Nephron progenitor cell (in vitro differentiated cells): ENCODE measurements at places on chromosomes 6 and 20.

DNA sequence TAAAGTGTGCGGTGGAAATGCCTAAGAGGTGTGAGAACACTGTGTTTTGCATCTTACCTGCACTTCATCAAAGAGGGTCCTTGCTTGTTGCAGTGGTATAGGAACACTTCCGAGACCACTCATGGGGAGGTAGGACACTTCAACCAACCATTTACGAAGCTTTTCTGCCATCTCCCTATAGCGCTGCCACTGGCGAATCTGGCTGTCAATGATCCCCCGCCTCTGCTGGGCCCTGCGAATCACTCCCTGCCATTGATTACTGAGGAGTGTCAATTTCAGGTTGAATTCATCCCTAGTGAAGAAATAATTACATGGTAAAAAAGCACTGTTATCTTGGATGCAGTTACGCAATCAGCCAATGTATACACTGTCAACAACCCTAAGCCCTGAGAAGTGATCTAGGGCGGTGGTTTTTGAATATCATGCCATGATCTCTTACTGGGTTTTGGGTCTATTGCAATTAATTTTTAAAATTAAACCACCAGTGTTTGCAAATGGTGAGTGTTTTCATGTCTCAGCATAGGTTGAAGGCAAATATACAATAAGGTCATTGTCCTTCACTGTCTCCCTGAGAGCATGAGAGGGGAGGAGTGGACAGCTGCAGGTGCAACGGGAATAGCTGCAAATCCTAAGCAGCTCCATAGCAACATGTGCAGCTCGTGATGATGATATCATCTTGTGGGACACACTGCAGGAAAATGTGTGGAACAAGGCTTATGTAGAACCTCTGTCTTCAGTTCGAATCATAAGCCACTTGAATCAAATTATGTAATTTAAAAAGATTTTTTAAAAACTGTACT is 400.6 kb downstream of the ESR1 start:
- H3K27ac ChIP-seq: no peak overlapping the region
- peaks cover 24% of the 10 kb centered on the region for H3K36me3 ChIP-seq
- H3K27me3 ChIP-seq: peaks cover 4% of the 10 kb centered on the region
- H3K4me3 ChIP-seq: no peak overlapping the region

- peak; percentile 61 for DNase-seq
- H3K4me1 ChIP-seq: peaks cover 43% of the 10 kb centered on the region
- no peak overlapping the region for H3K4me3 ChIP-seq
These were observed 82.9 kb upstream of the FOXP4 start for GRCh38 chr6:41463062-41463930.

DNA sequence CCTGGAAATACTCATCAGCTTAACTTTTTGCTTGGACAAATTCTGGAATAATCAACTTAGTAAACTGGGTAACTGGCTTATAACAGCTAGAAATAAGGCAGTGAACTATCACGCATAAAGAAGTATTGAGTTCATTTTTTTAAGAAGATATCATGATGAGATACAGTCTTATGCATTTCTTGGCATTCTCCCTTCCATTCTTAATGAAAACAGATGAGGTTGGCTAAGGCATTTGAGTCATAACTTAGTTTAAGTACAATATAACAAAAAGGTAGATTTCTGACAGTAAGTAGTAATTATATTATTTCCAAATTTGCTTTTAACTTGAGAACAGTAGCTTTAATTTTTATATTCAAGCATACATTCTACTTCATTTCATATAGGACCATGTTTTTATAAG is 56.1 kb downstream of the SAMD5 start:
- H3K4me1 ChIP-seq: peaks cover 32% of the 10 kb centered on the region
- no peaks in the 10 kb centered on the region for H3K27me3 ChIP-seq

GRCh38 chr20:2227861-2228260 is 67.9 kb upstream of the TGM3 start:
- no peak overlapping the region for H3K27ac ChIP-seq
- H3K36me3 ChIP-seq: no peaks in the 10 kb centered on the region
- no peak for DNase-seq
- H3K4me1 ChIP-seq: peaks cover 6% of the 10 kb centered on the region
- H3K27me3 ChIP-seq: peaks cover 14% of the 10 kb centered on the region

GRCh38 chr6:7215131-7215530 is 97.9 kb downstream of the SSR1 start:
- no peak for DNase-seq
- no peaks in the 10 kb centered on the region for H3K27me3 ChIP-seq
- H3K4me1 ChIP-seq: peaks cover 36% of the 10 kb centered on the region
- H3K4me3 ChIP-seq: no peak overlapping the region
- H3K36me3 ChIP-seq: peaks cover 57% of the 10 kb centered on the region

GRCh38 chr6:71171497-71172070 is 117.0 kb upstream of the OGFRL1 start:
- no peak overlapping the region for H3K27ac ChIP-seq
- no peak overlapping the region for H3K4me3 ChIP-seq
- no peaks in the 10 kb centered on the region for H3K27me3 ChIP-seq

DNA sequence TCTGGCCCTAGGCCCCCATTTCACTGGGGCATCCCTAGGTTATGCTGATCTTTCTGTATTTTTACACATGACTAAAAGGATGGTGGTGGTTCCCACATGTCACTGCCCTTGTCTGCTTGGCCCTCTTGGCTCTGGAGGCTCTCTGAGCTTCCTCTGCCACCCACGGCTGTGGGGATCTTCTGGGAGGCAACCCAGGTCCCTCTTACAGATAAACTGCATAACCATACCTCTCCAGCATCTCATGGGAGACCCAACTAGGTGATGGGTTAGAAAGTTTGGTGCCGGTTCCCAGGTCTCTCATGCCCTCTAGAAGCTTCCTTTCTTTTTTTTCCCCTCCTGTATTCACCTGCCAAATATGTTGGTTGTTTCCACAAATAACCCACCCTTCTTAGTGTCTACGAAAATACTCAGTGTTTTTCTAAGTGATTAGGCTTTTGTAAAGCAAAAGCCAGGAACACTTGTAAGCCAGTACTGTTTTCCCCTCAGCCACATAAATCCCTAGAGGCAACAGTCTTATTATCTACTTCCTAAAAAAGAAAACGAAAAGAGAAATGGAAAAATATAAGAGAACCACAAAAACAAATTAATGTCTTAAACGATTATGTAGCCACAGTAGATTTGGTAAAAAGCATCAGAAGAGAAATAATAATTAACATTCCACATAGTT is 71.7 kb upstream of the SMLR1 start:
- H3K27me3 ChIP-seq: no peaks in the 10 kb centered on the region
- no peak for DNase-seq
- H3K36me3 ChIP-seq: no peaks in the 10 kb centered on the region
- H3K4me3 ChIP-seq: no peak overlapping the region
- H3K4me1 ChIP-seq: no peaks in the 10 kb centered on the region
- no peak overlapping the region for H3K27ac ChIP-seq

DNA sequence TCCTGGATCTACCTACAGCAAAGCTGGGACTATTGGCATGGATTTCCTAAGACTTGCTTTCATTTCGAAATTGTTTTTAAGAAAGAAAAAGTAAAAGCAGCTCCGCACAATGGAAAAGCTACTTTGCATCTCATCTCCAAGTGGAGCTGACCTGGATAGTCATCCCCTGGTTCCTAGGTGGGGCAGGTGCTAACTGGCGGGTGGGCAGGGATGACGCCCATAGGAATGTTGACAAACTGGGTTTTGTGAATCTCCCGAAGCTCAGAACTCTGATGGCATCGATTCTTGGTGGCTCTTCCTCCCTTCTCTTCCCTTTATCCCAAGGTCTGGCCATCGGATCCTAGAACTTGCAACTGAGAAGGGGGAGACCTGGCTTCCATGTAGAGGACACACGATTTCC is 12.4 kb upstream of the EZR start:
- no peak overlapping the region for H3K4me3 ChIP-seq
- no peak for DNase-seq
- peaks cover 15% of the 10 kb centered on the region for H3K4me1 ChIP-seq
- peaks cover 11% of the 10 kb centered on the region for H3K27me3 ChIP-seq
- H3K27ac ChIP-seq: no peak overlapping the region

- H3K27ac ChIP-seq: no peak overlapping the region
- peaks cover 28% of the 10 kb centered on the region for H3K27me3 ChIP-seq
- no peak for DNase-seq
- no peak overlapping the region for H3K4me3 ChIP-seq
These were observed 18.8 kb upstream of the MAS1L start for GRCh38 chr6:29506446-29507067.

GRCh38 chr6:102813489-102814275 is 1420.2 kb downstream of the GRIK2 start:
- no peaks in the 10 kb centered on the region for H3K27me3 ChIP-seq
- no peaks in the 10 kb centered on the region for H3K36me3 ChIP-seq
- no peak overlapping the region for H3K4me3 ChIP-seq
- DNase-seq: no peak
- no peak overlapping the region for H3K27ac ChIP-seq
- no peaks in the 10 kb centered on the region for H3K4me1 ChIP-seq

DNA sequence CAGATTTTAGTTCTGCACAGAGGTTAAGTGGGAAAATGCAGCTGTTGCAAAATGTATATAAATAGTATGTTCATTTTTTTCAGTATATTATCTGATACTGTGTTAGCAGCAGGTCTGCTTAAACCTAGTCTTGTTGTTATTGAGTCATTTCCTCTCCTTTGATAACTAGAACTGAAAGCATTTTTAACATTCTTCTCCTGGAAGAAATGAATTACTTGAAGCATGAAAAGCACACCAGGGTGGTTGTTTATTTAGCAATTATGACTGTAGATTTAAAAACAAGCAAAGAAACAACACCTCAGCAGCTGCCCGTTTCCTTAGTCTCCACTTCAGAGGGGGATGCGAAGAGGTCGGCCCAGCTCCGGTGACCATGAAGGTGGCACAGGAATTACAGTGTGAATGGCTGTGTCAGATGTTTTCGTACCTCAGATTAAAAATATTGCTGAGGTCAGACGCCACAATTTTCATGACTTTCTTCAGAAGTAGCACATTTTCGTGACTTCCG is 53.5 kb downstream of the GOPC start:
- no peak overlapping the region for H3K4me3 ChIP-seq
- no peaks in the 10 kb centered on the region for H3K4me1 ChIP-seq
- H3K27ac ChIP-seq: no peak overlapping the region
- DNase-seq: no peak
- H3K27me3 ChIP-seq: no peaks in the 10 kb centered on the region

DNA sequence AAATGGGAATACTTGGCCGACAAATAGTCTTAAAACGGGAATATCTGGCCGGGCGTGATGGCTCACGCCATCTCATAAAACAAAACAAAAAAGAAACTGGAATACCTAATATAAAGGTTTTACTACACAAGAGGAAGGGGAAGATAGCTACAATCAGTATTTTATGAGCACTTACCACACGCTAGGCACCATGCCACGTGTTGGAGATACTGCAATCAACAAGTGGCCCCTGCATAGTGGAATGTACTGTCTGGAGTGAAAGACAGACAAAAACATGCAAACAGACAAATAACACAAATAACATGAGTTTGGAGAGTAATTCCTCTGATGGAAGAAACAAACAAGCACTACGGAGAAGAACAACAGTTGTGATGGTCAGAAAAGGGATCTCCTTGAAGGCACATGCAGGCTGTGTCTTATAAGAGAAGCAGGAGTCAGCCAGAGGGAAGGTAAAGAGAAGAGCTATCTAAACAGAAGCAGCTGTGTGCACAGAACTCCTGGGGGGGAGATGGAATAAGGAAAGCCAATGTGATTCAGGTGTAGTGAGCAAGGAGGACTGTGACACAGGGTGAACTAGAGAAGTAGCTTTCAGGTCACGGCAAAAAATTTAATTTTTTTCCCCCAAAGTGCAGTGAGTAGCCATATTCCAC is 39.1 kb upstream of the AKIRIN2 start:
- peaks cover 17% of the 10 kb centered on the region for H3K27me3 ChIP-seq
- H3K4me3 ChIP-seq: no peak overlapping the region
- H3K27ac ChIP-seq: no peak overlapping the region
- H3K36me3 ChIP-seq: no peaks in the 10 kb centered on the region
- H3K4me1 ChIP-seq: no peaks in the 10 kb centered on the region

GRCh38 chr6:157029980-157030690 is 253.0 kb downstream of the ARID1B start:
- H3K36me3 ChIP-seq: peaks cover 37% of the 10 kb centered on the region
- no peak overlapping the region for H3K4me3 ChIP-seq
- peaks cover 4% of the 10 kb centered on the region for H3K27me3 ChIP-seq
- H3K27ac ChIP-seq: peak overlapping the region; percentile 28

- peaks cover 76% of the 10 kb centered on the region for H3K27me3 ChIP-seq
- DNase-seq: no peak
- H3K36me3 ChIP-seq: peaks cover 49% of the 10 kb centered on the region
- H3K4me1 ChIP-seq: peaks cover 76% of the 10 kb centered on the region
These were observed 7.6 kb downstream of the GNAS-AS1 start for GRCh38 chr20:58843128-58843556.

DNA sequence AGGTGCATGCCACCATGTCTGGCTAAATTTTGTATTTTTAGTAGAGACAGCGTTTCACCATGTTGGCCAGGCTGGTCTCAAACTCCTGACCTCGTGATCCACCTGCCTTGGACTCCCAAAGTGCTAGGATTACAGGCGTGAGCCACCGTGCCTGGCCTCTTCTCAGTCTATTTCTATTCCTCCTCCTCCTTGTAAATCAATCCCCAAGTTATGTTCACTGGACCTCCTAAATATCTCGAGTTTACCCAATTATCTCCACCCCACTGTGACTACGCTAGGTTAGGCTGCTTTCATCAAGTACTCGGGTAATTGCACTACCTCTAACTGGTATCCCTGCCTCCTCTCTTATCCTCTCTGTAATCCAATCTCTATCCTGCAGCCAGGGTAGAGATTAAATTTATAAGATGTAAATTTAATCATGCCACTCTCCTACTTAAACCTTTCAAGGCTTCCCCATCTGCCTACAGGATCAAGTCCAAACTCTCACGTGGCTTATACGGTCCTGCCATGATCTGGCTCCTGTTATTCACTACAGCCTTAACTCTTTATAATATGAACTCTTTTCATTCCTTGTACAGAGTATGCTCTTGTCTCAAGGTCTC is 837 bp upstream of the MAD2L1BP start:
- peak overlapping the region; percentile 47 for H3K27ac ChIP-seq
- peaks cover 13% of the 10 kb centered on the region for H3K36me3 ChIP-seq
- H3K27me3 ChIP-seq: no peaks in the 10 kb centered on the region
- DNase-seq: no peak
- peak overlapping the region; percentile 99 for H3K4me3 ChIP-seq

GRCh38 chr6:141077355-141078333 is 1055.1 kb upstream of the GJE1 start:
- H3K27me3 ChIP-seq: peaks cover 3% of the 10 kb centered on the region
- DNase-seq: peak; percentile 26
- H3K36me3 ChIP-seq: no peaks in the 10 kb centered on the region
- H3K4me3 ChIP-seq: no peak overlapping the region
- H3K4me1 ChIP-seq: no peaks in the 10 kb centered on the region

DNA sequence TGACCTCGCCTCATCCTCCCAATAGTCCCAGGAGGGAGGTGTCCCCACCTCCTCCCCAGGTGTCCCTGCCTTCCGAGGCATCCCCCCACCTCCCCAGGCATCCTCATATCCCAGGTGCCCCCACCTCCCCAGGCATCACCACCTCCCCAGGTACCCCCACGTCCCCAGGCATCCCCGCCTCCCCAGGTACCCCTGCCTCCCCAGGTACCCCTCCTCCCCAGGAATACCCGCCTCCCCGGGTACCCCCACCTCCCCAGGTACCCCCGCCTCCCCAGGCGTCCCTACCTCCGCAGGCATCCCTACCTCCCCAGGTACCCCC is 198.9 kb downstream of the SYNDIG1 start:
- DNase-seq: no peak
- no peak overlapping the region for H3K27ac ChIP-seq
- peaks cover 5% of the 10 kb centered on the region for H3K27me3 ChIP-seq
- H3K4me3 ChIP-seq: no peak overlapping the region
- no peaks in the 10 kb centered on the region for H3K36me3 ChIP-seq
